ENCODE measurements at places on chromosomes 16 and 17.

DNA sequence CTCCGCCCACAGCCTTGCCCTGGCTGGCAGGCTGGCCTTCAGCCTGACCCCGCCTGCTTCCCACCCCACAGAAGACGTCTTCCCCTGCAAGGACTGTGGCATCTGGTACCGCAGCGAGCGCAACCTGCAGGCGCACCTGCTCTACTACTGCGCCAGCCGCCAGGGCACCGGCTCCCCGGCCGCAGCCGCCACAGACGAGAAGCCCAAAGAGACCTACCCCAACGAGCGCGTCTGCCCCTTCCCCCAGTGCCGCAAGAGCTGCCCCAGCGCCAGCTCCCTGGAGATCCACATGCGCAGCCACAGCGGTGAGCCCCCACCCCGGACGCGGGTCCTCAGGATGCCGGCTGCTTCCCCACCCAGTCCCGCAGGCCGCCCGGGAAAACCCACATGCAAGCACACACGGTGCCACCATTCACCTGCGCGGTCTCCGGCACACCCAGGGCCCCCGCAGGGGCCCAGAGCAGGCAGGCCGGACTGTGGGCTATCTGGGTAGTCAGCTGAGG, 38.2 kb upstream of the ZC3H18 start:
- no peak for DNase-seq

DNA sequence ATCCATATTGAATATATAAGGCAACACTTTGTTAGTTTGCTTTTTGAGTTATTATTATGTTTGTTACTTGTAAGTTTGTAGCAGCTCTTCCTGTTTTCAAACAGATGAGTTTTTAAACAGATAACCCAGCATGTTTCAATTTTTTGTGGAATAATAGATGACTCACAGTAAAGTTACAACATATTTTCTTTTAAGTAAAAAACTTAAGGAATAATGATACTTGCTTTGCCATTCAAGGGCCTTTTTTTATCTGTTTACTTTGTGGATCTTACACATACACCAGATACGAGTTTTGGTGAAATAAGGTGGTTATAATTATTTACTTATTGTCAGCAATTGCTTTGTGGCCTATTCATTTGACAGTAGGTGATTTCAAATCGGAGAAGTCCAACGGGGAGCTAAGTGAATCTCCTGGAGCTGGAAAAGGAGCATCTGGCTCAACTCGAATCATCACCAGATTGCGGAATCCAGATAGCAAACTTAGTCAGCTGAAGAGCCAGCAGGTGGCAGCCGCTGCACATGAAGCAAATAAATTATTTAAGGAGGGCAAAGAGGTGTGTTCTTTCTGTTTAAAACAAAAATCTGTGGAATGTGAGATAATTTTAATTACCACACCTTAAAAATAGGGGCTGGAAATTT, 66.3 kb downstream of the BPTF start:
- peak; percentile 39 for DNase-seq

DNA sequence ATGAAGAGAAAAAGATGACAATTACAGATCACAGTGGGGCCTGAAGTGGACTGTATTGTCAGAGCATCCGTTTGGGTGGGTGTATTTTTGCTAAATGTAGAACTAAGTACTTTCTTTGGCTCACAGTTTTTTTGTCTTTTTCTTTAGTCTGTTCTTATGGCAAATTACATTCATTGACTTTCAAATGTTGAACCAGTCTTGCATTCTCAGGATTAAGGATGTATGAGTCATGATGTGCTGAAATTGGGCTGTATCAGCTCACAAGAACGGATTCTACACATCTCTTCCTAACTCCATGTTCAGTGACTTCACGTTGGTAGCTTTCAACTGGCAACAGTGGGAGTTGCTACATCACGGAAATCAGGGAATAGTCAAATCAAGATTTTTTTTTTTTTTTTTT, 66.5 kb downstream of the TEX2 start:
- DNase-seq, result peak; percentile 64

- DNase-seq, result peak; percentile 67
Measured at GRCh38 chr16:69476920-69477443, 52.6 kb downstream of the CYB5B start.

DNA sequence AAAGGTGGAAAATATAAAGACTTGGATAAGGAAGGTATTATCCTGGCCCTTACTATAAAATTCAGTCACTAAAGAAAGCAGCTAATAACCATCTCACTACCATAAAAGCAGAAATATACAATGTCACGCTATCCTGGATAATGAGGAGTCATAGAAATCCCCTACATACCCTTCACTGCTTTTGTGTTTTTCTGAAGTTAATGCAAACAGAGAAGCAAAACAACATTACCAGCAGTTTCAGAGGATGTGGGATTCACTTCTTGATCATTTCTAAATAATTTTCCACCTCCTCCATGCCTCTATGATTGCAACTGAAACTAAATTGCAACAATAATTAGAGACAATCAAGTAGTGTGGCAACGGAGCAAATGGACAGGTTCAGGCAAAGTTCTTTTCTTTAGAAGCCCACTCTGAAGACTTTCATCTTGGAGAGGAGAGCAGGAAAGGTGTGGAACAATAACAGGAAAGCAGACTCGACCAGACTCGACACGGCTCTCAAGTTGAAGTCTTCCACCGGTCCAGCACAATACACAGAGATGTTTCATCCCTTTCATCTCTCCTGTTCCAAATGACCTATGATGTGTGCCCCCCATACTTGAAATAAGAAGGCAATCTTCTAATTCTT, 10.2 kb downstream of the CYTH1 start:
- DNase-seq, result peak; percentile 60

DNA sequence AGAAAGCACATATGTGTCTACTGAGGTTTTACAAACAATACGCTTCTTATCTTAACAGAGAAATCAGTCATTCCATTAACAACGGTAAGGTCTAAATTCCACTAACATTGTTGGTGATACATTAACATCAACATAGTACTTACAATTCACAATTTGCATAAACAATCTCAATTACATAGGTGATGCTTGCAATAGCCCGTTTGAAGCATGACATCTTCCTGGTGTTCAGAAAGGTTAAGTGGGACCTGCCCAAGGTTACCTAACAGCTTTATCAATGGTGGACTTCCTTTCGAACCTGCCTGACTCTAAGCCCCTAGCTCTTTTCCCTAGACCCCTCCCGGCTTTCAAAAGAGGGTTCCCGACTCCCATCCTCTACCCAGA, 699 bp downstream of the FAM222B start:
- peak; percentile 39 for DNase-seq

Data from dermis blood vessel endothelial cell (primary cell).